ENCODE measurements at places on chromosomes 1 and 21.
A peak's percentile ranks its signal among the peaks of the same experiment; 100 is the strongest.

- no peak for DNase-seq
These were observed 9.2 kb downstream of the ACADM start for GRCh38 chr1:75733661-75734060.

DNA sequence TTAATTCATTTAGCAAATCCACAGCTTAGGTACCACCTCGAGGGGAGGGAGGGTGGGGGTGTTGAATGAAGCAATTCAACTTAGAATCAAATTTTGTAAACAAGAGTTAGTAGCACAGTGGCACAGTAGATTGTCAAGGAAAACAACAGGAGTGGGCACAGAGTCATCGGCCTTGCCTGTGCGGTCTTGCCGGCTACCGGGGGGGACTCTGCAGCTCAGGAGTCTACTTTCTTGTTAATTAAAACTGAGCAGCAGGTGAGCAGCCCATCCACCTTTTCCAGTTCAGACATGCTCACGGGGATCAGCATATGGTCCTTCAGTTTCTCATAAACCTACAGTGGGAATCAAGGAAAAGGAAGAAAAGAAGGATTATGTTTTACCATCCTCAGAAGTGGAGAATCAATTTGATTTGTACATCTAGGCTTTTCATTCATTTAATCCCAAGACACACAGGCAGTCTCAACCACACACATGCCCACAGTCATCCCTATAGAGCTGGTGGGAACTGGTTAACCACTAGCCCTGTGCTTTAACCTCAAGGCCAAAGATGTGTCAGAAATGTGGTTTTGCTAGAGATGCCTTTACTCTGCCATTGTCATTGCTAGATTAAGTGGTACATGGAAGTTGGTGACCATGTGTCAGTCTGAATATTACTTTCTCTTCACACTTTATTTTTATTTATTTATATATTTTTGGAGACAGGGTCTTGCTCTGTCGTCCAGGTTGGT lies 45.0 kb upstream of the BCL10 start:
- DNase-seq: peak; percentile 90

DNA sequence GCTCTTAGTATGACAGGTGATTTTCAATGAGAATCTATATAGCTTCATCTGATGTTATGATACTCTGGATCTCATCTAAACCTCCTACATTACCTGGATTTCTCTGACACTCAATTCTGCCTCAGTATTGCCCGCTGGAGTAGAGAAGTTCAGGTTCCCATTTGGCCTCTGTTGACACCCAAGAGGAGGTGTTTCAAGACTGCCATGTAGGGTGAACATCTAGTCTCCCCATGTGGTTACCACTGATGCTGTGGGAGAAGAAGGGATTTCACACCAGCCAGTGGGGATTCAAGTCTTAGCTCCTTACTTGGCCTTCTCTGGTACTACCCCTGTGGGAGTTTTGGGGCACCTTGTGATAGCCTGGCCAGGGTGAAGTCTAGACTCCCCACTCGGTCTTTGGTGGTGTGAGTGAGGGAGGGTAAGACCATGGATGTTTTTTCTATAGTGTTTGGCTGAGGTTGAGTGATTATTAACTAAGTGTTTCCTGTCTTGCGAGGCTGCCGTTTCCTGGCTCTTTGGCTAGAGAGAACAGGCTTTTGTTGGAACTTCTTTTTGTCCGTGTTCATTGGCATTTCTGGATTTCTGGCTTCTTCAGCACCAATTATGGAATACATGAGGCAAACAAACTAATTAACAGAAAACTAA lies 90.7 kb downstream of the RHOU start:
- DNase-seq: no peak

GRCh38 chr1:21924503-21925005 lies 12.6 kb downstream of the HSPG2 start:
- no peak for DNase-seq

GRCh38 chr1:182811975-182812722 lies 22.6 kb downstream of the NPL start:
- DNase-seq: no peak

DNA sequence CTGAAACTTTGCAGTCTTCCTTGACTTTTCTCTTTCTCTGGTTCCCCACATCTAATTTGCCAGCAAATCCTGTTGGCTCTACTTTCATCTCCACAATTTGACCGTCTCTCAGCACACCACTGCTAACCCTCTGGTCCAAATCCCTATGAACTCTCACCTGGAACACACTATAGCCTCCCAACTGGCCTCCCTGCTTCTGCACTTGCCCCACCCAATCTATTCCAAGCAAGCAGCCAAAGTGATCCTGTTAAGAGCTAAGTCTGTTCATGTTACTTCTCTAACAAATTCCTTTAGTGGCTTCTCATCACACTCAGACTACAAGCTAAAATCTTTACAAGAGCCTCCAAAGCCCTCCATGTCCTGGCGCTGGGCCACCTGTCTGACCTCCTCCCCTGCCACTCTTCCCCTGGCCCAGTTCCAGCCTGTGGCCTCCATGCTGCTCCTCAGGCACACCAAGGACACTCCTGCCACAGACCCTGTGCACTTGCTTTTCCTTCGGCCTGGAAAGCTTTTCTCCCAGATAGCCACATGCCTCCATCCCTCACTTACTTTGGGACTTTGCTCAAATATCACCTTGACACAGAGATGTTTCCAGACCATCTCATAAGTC lies 104.1 kb downstream of the DTL start:
- DNase-seq: no peak

DNA sequence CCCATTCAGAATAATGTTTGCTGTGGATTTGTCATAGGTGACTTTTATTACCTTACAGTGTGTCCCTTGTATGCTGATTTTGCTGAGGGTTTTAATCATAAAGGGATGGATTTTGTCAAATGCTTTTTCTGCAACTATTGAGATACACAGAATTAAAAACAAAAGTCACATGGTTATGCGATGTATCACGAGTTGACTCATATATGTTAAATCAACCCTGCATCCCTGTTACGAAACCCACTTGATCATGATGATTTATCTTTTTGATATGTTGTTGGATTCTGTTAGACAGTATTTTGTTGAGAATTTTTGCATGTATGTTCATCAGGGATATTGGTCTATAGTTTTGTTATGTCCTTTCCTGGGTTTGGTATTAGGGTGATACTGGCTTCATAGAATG lies 10.7 kb upstream of the OR2T34 start:
- DNase-seq: no peak

DNA sequence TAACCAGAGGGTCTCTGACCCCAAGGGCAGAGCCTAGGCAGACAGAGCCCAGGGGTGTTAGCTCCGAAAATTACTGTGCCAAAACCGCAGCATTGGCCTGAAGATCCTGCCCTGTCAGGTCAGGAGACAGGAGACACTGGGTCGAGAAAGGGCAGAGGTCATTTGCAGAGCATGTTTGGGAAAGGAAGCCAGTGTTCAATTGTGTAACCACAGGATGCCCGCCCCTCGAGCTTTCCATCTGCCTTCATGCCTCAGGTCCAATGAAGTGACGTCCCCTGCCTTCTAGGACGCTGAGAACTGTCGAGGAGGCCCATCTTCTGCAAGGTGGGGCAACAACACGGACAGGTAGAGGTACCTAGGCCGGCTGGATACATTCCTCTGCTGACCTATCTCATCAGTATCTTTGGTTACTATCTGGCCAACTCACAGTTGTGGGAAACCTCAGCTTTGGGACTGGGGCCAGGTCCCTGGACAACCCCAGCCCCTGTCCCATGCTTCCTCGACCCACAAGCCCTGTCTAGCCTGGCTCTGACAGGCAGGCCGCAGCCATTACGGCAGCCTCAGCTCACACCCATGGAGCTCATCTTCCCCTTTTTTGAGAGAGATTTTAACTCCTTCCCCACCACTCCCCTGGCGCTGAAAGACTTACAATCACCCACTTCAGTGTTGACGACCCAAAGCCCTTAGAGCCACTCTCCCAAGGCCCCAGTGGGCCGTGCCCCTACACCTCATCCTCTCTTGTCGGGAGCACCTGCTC lies 1.3 kb downstream of the ARL8A start:
- peak; percentile 47 for DNase-seq

- no peak for DNase-seq
These were observed 32.2 kb upstream of the SNX27 start for GRCh38 chr1:151579436-151580225.

- DNase-seq: peak; percentile 64
These were observed 694 bp downstream of the MEAF6 start for GRCh38 chr1:37513795-37514349.

GRCh38 chr1:204577794-204578478 lies 61.7 kb downstream of the MDM4 start:
- no peak for DNase-seq

DNA sequence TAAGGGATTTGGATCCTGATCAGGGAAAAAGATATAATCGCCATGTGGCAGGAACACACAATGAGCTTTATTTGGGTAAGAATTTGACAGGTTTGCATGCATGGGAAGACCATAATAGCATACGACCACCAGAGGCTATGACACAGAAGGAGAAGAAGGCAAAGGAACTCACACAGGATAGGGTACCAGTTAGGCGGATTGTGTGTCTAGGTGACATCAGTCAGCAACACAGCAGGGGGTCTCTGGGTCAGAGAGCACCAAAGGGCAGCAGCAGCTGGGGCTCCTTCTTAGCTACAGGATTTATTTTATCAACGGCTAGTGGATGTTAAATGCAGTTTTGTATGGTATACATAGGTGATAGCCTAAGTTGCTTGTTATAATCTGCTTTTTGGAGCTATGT lies 551.3 kb downstream of the KCNT2 start:
- no peak for DNase-seq

DNA sequence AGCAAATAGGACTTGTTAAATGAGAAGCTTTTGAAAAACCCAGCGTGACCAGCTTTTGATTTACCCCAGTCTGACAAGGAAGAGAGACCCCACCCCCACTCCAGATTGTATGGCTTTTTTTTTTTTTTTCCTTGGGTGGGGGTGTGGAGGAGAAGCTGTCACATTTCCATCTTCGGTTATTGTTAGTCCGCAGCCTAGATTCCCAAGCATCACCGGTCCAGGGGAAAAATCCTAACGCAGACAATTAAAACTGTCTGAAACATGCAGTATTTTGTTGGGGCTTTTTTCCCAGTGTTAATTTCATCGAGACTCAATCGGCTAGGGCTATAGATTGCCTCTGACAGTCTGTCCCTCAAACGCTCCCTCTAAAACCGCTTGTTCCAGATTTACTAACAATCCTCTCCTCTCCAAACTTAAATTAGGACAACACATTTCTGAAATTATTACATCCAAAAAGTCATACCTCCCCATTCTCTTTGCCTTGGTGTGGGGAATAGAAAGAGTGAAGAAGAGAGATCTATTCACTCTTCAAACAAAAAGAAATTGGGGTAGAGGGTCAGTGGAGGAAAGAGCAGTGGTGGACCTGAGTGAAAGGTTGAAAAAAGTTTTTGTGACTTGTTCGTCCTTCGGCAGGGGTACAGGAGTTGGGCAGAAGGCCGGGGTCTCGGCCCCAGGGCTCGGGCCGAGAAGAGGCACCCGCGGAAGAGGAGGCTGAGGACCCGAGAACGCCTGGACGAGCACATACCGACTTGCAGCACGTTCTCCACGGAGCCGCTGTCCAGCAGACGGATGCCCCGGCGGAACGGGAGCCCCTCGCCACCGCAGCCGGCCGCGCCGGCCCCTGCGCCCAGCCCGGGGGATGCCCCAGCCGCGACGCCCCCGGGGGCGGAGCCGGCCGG lies 1.1 kb downstream of the ZSWIM5 start:
- DNase-seq: peak; percentile 10

- DNase-seq: no peak
These were observed 33.9 kb downstream of the DDR2 start for GRCh38 chr1:162666006-162666645.

- no peak for DNase-seq
These were observed 3.5 kb downstream of the SIPA1L2 start for GRCh38 chr1:232626452-232626851.

DNA sequence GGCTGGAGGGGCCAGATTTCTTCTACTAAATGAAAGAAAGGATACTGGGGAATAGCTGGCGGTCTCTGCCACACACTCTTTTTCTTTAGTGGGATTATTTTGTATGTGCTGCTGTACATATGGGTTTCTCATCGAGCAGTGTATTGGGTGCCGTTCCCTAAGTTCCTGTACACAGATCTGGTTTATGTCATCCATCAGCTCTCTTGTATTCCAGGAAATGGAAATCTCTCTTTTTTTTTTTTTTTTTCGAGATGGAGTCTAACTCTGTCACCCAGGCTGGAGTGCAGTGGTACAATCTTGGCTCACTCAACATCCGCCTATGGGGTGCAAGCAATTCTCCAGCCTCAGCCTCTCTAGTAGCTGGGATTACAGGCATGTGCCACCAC lies 27.0 kb upstream of the NID1 start:
- no peak for DNase-seq

DNA sequence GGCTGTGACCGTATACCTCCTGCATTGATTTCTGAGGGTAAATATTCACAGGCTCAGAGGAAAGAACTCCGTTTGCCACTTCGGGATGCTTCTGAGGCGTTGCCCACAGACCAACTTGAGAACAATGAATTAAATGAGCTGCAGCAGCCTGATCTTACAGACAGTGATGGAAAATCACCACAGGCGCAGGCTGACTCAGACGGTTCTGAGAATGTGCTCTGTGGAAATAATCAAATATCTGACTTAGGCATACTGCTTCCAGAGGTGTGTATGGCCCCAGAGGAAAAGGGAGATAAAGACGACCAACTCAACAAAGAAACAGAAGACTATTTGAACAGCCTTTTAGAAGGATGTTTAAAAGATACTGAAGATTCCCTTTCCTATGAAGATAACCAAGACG lies 76.7 kb upstream of the SCCPDH start:
- DNase-seq: no peak

- DNase-seq: no peak
These were observed 25.3 kb downstream of the DTL start for GRCh38 chr1:212060632-212061472.

DNA sequence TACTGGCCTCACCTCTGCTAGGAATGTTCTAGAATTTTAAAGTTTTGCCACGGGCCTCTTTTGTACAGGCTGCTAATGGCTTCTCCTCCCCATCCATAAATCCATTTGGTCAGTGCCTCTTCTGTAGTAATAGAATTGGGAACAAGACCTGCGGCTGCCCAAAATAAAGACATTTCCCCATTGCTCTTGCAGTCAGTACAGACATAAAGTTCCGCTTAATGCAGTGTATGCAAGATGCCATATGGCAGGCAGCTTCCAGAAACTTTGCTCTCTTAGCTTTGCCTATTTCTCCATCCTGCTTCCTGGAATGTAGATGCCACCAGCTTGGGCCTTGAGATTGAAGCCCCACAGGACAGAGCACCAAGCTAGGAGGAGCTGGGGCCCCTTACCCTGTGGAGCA lies 3.7 kb upstream of the SLC2A5 start:
- DNase-seq: no peak

All from activated CD4-positive, alpha-beta T cell treated with anti-CD3 and anti-CD28 coated beads, Interleukin-10, Interleukin-2, amounts not matched to agents 100 ng/mL and 50 ng/mL, durations not matched to agents 16 hours and 8 hours (primary cell).